ENCODE measurements at places on chromosomes 1 and 21. TPM values are rescaled to one million over a fixed set of nuclear protein-coding genes. Genes with fewer than 3 reads are reported as not detected.

CD53 gene
- total RNA-seq, result not detected

LDLRAD1 gene
- 0.84 TPM for total RNA-seq

SRGAP2C gene
- total RNA-seq, result 18.2 TPM

EFNA3 gene
- 10.5 TPM for total RNA-seq

VCAM1 gene
- total RNA-seq, result 0.31 TPM

CLEC20A gene
- not detected for total RNA-seq

C1QC gene
- not detected for total RNA-seq

C1orf87 gene
- not detected for total RNA-seq

DCDC2B gene
- total RNA-seq, result not detected

LCE3D gene
- total RNA-seq, result not detected

LRRC53 gene
- not detected for total RNA-seq

OR2G6 gene
- total RNA-seq, result not detected

MAP10 gene
- total RNA-seq, result 3.2 TPM

CFAP126 gene
- total RNA-seq, result 0.65 TPM

AIRE gene
- total RNA-seq, result not detected

TFF2 gene
- total RNA-seq, result not detected

ZNF691 gene
- total RNA-seq, result 18.1 TPM

PEAR1 gene
- 0.20 TPM for total RNA-seq

TARS2 gene
- 28.4 TPM for total RNA-seq

FAM76A gene
- 14.7 TPM for total RNA-seq

OPRD1 gene
- 0.67 TPM for total RNA-seq

G0S2 gene
- 0.60 TPM for total RNA-seq

CD52 gene
- 1.8 TPM for total RNA-seq

IGSF5 gene
- total RNA-seq, result 0.33 TPM

THEM5 gene
- total RNA-seq, result not detected

CD1B gene
- not detected for total RNA-seq

FGR gene
- not detected for total RNA-seq

USH2A gene
- total RNA-seq, result 0.55 TPM

ERICH3 gene
- 1.1 TPM for total RNA-seq

FCRL2 gene
- total RNA-seq, result not detected

C1orf94 gene
- total RNA-seq, result not detected

CD2 gene
- not detected for total RNA-seq

KDF1 gene
- total RNA-seq, result 26.1 TPM

ANKRD45 gene
- 1.2 TPM for total RNA-seq

FCRL6 gene
- not detected for total RNA-seq

DLGAP3 gene
- 1.3 TPM for total RNA-seq

GAS5 gene
- total RNA-seq, result 352 TPM

Data from progenitor cell of endocrine pancreas (in vitro differentiated cells).